ENCODE measurements at places on chromosomes 16 and 17.

- DNase-seq: no peak
Observed at GRCh38 chr16:6562986-6563385, 769.7 kb upstream of the RBFOX1 start.

DNA sequence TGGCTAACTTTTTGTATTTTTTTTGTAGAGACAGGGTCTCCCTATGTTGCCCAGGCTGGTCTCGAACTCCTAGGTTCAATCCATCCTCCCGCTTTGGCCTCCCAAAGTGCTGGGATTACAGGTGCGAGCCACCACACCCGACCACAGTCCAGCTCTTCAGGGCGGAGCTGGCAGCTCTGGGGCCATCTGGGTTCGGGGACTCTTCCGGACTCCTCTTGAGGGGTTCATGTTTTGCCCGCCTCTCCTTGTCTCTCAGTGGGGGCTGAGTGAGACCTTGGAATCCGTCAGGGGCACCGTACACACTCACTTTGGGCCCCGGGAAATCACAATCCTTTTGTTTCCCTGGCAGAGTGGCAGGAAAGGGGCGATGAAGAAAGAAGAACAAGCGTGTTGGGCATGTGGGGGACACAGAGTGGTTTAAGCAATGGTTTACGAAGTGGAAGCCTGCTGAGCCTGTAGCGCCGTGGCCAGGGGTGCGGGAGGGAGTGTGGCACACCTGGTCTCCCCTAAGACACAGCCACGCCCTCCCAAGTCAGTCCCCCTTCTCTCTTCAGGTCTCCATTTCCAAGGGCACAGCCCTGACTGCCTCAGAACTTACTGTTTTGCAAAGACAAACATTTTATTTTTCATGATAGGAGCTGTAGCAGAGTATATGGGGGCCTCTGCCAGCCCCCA lies 26.1 kb downstream of the TNS4 start:
- DNase-seq: no peak

GRCh38 chr17:39156491-39156890 lies 5.1 kb upstream of the PLXDC1 start:
- no peak for DNase-seq

GRCh38 chr16:27154705-27155521 lies 48.4 kb upstream of the KDM8 start:
- no peak for DNase-seq

DNA sequence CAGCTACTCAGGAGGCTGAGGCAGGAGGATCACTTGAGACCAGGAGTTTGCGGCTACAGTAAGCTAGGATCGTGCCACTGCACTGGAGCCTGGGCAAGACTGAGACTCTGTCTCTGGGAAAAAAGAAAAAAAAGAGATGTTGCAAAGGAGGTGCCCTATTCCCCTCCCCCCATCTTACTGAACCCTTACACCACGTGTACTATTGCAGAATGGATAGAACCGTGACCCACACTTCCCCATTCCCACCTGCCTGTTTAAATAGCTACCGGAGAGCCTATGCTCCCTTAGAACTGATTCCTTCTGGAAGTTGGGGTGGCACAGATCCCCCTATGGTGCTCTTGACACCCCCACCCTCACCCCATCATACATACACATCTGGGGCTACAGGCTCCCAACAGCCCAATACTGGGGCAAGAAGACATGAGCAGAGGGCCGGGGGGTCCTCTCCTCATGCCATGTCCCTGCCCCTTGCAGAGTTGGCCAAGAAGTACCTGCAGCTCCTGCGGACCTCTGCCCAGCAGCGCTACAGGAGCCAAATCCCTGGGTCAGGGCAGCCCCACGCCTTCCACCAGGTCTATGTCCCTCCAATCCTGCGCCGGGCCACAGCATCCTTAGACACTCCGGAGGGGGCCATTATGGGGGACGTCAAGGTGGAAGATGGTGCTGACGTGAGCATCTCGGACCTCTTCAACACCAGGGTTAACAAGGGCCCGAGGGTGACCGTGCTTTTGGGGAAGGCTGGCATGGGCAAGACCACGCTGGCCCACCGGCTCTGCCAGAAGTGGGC lies 35.7 kb downstream of the NLRC5 start:
- no peak for DNase-seq

GRCh38 chr16:84603940-84604339 lies 13.9 kb downstream of the COTL1 start:
- DNase-seq: no peak
